ENCODE measurements at places on chromosomes 4 and X.
A peak's percentile ranks its signal among the peaks of the same experiment; 100 is the strongest.

DNA sequence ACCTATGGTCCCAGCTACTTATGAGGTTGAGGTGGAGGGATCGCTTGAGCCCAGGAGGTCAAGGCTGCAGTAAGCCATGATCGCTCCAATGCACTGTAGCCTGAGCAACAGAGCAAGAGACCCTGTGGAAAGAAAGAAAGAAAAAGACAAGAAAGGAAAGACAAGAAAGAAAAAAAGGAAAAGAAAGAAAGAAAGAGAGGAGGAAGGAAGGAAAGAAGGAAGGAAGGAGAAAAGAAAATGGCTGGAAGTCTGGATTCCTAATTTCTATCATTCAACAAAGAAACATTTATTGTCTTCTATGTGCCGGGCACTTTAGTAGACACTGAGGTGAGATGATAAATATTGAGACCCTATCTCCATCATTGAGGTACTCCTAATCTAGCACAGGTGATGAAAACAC lies 26.8 kb upstream of the BCORL1 start:
- ATAC-seq: no peak

- ATAC-seq: no peak
These were observed 15.7 kb downstream of the C1QTNF7 start for GRCh38 chr4:15443371-15444160.

- ATAC-seq: no peak
These were observed 110.3 kb upstream of the MSX1 start for GRCh38 chr4:4749137-4749536.

DNA sequence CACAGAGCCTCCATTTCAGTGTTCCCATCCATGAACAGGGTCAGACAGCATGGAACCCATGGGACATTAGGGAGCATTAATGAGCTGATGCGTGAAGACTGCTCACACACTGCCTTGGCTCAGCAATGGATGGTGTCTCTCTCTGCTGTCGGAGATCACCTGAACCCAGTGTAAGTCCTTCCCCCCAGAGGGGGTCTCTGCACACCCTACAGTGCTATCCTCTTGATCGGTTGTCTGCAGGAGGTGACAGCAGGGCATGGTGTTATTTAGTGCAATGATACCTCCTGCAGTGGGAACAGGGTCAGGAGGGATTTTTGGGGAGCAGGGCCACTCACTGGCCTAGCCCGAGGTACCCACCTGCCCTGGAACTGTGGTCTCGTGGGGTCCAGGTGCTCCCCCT lies 25.6 kb downstream of the APELA start:
- no peak for ATAC-seq

DNA sequence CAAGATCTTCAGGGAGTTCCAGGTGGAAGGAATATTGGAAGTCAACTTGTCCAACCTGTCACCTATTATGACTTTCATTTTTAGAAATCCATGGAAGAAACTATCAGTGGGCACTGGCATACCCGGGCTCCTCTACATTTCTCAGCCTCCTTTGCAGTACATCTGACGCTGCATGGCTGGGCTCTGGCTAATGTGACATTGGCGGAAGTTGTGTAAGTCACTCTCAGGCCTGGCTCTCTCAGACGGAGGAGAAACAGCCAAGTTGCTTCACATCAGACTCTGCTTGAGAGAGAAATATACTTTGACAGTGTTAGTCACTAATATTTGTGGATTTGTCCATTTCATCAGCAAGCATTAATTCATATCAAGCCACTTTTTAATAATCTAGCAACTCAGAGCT lies 4.5 kb downstream of the DCHS2 start:
- no peak for ATAC-seq

DNA sequence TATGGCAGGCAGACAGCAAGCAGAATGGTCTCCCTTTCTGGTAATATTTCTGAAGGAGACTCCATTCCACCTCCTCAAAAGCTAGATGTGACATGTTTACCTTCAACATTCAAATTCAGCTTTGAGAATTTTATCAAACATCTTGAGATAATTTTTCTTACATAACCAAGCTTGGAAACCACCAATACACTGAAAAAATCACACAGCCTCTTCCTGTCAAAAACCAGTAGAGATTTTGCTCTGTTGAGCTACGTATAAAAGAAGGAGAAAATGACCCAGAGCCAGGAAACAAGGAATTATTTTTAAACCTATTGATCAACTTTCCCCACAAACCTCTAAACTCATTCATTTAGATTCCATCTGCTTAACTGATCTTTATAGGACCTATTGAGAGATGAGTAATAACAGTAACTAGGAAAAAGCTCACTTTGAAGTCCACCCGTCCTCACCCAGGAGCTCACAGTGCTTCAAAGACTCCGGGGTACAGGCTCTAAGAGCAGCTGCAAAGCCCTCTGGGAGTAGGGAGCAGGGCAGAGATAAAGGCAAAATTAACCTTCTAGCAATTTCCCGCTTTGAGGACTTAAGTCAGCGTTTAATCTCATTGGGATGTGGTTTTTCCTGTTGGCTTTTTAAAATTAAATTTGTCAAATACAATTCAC lies 318.2 kb upstream of the RASGEF1B start:
- no peak for ATAC-seq

- ATAC-seq: no peak
These were observed 140.5 kb downstream of the KLHL8 start for GRCh38 chr4:87079967-87080366.

DNA sequence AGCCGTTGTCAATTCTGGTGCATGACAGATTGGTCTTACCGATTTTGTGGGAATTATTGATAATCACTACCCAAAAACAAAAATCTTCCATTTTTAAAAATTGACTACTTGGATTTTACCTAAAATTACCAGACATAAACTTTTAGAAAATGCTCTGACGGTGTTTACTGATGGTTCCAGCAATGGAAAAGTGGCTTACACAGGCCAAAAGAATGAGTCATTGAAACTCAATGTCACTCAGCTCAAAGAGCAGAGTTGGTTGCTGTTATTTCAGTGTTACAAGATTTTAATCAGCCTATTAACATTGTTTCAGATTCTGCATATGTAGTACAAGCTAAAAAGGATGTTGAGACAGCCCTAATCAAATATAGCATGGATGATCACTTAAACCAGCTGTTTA lies 23.0 kb upstream of the UGT2B17 start:
- ATAC-seq: no peak

- ATAC-seq: no peak
These were observed 26.4 kb upstream of the TMSB4X start for GRCh38 chrX:12948495-12948894.

GRCh38 chrX:132710656-132711155 lies 221.9 kb upstream of the MBNL3 start:
- ATAC-seq: no peak

DNA sequence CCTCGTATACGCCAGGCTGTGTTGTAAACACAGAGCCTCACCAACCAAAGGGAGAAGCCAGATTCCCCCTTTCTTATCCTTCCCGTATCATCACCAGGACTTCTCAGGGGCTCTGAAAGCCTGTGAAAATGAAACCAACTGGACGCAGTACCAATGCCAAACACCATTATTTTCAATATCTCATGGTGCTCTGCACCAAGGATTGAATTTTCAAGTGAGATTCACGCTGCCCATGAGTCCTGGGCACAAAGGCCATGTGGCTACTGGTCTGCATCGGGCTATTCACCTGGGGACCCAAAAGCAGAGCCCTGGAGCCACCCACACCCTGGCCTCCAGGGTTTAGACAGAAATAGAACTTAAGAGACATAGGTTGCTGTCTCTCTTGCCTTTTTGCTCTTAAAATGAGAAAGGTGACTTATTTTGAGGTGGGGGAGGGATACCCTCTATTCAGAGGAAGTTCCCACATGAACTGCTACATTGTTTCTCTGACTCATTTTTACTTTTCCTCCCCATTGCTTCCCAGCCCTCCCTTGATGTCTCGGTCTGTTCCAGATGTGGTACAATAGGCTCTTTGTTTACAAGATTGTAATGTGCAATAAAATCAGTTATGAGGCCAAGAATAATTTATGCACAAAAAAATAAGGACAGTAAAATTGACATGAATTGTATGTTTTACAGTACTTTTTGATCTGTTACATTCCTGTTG lies 55.4 kb downstream of the MAML3 start:
- no peak for ATAC-seq

DNA sequence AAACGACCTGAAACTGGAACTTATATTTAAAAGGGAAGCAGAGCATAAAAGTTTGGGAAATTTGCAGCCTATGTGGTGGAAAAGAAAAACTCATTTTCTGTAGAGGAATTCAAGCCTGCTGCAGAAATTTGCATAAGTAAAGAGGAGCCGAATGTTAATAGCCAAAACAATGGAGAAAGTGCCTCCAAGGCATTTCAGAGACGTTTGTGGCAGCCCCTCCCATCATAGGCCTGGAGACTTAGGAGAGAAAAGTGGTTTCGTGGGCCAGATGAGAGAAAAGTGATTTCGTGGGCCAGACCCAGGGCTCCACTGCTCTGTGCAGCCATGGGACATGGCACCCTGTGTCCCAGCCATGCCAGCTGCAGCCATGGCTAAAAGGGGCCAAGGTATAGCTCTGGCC lies 361.9 kb downstream of the PCDH19 start:
- ATAC-seq: no peak

DNA sequence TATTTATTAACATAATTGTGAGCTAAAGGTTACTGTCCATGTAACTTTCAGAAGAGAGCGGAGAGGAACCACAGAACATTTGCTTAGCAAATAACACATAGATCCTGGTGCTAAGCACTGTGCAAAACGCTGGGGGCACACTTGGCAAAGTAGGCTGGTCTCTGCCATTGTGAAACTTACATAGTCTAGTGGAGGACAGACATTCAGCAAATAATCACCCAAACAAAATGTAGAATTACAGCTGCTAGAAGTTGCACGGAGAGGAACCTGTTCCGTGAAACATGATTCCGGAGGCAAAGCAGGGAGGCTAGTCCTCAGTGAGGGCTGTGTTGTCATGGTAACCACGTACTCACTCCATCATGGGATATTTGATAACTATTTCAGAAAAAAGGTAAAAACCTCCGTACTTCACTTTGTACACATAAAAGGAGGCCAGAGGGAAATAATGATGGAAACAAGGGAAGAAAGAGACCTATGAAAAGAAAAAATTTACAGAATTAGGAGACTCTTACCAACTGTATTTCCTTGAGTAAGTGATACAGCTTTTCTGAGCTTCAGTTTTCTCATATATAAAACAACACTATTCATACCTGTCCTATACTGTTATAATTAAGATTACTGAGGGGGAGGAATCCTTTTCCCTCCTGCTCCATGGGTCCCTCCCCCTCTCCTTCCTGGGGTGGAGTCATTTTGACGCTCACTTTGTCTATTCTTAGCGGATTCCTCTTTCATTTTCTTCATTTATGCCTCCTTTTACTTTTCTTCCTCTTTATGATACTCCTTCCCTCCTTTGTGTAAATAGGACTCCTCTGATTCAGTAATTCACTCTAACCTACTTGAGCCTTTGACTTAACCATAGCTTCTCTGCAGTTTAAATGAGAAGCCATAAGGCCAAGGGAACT lies 825 bp upstream of the RASGEF1B start:
- peak; percentile 32 for ATAC-seq
